ENCODE measurements at places on chromosomes 6 and 20.

DNA sequence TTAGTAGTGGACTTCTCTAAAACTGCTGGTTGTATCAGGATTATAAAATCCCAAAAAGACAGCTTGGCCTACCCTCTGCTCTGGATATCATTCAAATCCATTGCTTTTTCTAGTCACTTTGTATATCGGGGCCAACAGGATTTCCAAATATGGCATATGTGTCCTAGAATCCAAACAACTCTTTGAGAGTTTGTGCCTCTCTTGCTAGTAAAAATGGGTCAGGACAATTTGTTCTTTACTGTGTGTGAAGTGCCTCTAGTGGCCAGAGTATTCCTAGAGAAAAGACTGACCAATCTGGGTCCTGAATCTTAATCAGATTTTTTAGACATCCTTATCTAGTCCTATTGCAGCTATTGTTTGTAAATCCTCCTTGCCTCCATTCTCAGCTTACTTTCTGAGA lies 33.5 kb upstream of the MANEA start:
- DNase-seq, result no peak

GRCh38 chr6:31585491-31585890 lies 586 bp upstream of the LST1 start:
- no peak for DNase-seq

GRCh38 chr20:11924923-11925322 lies 7.2 kb downstream of the BTBD3 start:
- DNase-seq, result no peak

DNA sequence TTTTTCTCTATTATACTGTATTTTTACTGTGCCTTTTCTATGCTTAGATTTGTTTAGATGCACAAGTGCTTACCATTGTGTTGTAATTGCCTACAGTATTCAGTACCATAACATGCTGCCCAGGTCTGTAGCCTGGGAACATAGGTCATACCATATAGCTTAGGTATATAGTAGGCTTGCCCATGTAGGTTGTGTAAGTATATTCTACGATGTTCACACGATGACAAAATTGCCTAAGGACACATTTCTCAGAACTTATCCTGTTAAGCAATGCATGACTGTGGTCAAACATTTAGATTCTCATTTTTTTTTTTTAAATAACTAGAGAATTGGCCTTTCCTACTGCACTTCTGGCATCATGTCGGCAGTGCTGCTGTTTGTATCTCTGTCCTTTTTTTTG lies 253.7 kb upstream of the SUPT3H start:
- no peak for DNase-seq

DNA sequence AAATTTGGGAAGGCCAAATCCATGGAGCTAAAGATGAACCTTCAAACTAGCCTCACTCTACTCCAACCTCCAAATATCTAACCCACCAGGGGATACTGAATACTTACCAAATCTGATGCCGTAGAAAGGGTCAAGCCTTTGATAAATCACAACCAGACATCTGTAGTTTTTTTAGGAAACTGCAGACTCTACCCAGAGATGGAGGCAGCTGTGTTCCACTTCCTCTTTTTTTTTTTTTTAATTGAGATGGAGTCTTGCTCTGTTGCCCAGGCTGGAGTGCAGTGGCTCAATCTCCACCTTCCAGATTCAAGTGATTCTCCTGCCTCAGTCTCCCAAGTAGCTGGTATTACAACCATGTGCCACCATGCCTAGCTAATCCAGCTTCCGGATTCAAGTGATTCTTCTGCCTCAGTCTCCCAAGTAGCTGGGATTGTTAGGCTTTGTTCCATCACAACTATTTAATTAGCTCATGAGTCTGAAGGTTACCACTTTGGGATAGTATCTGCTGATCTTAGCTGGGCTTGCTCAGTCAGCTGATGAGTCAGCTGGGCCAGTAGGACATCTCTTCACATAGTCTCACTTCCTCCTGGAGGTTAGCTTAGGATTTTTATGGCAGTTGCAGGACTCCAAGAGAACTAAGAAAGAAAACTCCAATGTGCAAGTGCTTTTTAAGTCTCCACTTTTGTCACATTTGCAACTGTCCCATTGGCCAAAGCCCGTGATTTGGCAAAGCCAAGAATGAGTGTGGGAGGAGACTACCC lies 13.3 kb downstream of the FRK start:
- no peak for DNase-seq

GRCh38 chr20:54891907-54892306 lies 416.5 kb downstream of the DOK5 start:
- no peak for DNase-seq
